ENCODE measurements at places on chromosomes 7 and 10.

DNA sequence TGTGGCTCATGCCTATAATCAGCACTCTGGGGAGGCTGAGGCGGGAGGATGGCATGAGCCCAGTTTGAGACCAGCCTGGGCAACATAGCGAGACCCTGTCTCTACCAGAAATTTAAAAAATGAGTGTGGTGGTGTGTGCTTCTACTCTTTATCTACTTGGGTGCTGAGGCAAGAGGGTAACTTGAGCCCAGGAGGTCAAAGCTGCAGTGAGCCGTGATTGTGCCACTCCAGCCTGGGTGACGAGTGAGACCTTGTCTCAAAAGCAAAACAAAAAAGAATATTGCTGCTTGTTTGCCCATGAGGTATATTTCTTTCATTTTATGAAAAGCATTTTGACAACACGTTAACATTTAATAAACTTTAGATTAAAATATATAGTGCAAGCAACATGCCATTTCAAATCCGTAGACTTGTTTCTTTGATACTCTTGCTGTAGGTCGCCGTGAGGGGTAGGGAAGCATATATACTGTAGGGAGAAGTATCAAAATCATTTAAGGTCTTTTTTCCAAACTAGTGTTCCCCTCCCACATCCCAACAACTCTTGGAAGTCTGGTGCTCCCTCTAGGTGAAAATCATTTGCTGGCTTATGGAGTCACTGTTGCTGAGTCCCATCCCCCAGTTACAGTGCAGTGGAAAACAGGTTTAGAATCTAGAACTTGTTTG is 4.3 kb upstream of the LSMEM1 start:
- no peak for DNase-seq

DNA sequence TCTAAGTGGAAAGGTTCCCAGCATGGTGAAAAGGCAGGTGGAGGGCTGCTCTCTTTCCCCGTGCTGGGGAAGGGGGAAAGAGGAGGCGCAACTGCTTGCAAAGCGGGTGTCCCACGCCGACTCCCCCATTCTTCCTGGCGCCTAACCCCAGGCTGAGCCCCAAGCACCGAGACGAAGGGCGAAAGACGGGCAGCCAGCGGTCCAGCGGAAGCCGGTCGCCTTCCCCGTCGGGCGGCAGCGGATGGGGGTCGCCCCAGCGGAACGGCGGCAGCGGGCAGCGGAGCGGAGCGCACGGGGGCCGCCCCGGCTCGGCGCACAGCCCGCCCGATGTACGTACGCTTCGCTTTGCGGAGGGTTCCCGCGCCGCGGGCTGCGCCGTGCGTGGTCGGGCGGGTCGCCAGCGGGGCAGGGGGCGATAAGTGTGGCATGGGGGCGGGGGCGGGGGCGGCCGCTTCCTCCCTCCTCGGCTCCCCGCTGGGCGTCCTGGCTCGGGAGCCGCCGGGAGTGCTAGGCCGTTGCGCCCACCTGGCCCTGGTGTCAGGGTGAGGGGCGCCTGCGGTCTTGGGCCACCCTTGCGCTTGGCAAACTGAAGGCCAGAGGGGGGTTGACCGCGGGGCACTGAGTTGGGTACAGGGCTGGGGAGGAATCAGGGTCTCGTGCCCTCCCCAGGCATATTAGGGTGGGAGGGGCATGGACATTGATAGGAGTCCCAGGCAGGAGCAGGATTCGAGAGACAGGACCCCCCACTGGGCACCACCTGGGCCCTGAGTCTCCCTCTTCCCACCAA is 35.2 kb upstream of the HSPB1 start:
- no peak for DNase-seq

DNA sequence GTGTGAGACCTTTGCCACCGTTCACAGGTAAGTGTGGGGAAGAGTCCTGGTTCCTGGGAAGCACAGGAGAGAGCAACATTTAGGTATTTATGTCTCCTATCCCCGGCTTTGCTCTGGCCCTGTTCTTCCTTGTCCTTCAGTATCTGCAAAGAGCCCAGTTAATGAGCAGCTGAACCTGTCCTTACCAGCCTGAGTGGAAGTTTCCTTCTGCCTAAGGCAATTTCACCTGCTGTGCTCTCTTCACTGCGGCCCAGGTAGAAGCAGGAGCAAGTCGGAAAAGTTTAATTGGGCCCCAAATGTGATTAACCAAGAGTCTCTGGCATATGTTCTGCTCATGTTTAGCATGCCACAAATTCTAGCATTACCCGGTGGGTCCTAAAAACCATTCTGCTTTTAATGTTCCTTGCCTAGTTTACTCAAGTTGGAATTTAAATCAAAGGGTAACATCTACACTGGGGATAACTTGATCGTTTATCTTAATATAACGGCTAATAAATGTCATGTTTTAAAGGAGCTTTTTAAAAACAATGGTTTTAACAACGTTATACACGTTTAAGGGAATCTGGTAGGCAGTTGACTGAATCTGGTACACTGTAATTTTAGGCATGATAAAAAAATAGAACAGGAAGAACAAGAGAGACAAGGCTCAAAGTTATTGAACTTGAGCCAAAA is 817.1 kb downstream of the TYW1 start:
- no peak for DNase-seq

GRCh38 chr7:149559711-149560110 is 62.1 kb upstream of the ZNF746 start:
- no peak for DNase-seq

DNA sequence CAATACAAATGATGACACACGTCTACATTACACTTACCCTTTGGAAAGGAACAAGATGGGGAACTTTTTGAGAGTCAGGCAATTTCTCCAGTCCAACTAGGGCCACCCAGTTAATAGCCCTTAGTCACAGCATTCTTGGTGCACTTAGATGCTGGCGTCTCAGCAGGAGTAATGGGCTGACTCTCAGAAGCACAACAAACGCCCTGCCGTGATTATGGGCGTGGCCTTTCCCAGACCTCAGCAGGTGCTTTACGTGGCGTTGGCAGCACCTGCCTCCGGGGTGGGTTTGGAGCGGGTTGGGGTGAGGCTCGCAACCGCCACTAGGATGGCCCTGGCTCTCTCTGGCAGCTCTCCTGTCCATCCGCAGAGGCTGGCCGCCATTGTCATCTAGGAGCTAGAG is 147.6 kb upstream of the SHH start:
- no peak for DNase-seq

- no peak for DNase-seq
These were observed 332.3 kb downstream of the DNAJB6 start for GRCh38 chr7:157668884-157669767.

DNA sequence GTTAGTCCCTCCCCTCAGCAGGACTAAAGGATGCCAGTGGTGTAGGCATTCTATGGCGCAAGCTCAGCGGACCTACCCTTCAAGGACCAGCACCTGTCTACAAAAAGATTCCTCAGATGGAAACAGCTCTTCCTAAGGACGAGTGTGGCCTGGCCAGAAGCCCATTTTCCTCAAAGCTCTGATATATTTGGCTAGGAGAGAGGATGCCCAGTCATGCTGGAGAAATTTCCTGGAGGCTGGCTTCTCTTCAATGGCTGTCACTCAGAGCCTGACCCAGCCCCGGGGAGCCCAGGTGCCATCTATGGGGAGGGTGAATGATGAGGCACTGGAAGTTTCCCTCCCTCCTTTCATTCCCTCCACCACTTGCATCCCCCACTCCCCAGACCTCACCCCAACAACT is 111.5 kb downstream of the PLXNA4 start:
- no peak for DNase-seq

DNA sequence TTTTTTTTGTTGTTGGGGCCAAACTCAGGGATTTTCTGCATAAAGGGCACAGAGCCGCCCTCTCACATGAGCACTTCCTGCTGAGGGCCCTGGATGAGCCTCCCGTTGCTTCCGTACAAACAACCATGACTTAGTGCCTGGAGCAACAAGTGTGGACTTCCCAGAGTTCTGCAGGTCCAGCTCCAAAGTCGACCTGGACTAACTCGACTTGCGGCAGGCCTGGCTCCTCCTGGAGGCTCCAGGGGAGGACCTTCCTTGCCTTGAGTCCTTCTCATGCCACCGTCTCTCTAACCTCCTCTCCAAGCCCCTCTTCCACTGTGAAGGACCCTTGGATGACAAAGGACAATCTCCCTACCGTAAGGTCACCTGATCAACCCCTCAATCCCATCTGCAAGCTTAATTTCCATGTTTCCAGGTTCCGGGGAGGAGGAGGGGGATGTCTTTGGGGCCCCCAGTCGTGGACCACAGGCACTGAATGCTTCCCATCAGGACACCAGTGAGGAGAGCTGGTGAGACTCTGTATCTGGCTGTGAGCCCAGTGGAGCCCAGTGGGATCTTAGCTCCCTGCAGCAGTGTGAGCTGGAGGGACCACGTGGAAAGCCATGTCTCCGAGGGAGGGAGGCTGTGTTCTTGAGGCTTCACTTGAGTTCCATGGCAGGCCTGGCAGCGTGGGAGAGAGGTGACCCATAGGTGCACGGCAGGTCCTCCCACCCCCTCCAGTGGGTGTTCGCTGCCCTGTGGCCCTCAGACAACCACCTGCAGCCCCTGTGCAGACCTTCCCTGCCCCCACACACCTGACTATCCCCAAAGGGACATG is 199.5 kb upstream of the PPP2R2D start:
- DNase-seq = no peak

DNA sequence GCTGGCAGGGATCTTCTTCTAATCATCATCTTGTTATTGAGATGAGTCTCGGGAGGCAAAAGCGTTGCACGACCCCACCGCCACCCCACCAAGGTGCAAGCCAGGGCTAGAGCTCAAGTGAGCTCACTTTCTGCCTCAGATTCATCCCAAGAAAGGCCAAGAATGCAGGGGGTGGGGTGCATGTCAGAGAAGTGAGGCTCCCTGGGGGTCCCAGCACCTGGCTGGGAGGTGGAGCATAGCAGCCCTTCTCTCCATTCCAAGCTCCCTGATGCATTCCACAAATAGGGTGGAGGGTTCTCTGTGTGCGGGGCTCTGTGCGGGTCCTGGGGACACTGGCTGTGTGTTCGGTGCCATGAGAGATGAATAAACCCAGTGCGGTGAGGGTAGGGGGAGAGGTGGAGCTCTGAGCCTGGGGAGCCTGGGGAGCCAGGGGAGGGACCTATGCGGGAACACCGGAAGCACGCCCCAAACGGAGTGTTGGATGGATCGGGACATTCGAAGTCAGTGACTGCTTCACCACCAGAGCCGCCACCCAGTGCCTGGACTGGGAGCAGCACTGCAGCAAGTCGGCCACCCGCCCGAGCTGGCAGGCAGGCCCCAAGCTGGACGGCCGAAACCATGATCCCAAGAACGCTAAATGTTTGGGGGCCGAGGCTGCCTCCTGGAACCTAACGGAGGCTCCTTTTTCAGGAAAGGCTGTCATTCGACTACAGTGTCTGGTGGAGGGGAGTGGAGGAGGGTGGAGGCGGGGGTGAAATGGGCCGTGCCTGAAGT is 17.9 kb upstream of the HMX3 start:
- DNase-seq = no peak

DNA sequence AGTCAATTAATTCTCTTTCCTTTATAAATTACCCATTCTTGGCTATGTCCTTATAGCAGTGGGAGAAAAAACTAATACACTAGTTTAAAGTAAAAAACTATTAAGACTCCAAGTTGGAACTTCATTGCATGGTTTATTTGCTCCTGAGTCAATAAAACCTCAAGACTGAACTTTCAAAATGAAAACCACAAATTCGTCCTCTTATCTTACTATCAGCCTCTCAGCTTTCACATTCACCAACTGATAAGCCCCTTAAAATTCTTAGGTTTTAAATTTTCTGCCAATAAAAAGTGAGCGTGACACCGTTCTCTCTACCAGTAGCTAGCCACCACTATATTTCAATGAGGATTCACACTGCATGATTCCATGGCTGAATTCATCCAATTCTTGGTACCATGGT is 346.4 kb upstream of the NPSR1 start:
- DNase-seq = no peak

DNA sequence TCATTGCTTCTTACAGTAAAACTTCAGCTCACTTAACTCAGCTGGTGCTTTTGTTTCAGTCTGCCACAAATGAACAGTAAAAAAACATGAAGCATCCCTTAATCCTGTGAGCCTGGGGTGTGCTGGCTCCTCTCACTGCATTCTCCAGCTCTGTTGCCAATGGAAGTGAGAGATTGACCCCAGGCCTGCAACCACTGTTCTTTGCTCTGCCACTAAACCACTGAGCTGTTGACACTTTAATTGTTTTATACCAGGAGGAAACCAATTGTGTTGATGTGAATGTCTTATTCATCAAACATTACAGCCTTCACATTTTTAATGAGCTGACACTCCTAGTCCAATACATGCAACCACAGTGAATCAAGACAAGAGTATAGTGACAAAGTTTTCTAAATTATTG is 69.4 kb upstream of the FZD1 start:
- no peak for DNase-seq

GRCh38 chr10:91172348-91172747 is 48.1 kb upstream of the PCGF5 start:
- no peak for DNase-seq

GRCh38 chr7:102152672-102153598 is 133.7 kb upstream of the SH2B2 start:
- no peak for DNase-seq

GRCh38 chr10:71447676-71448075 is 51.0 kb downstream of the CDH23 start:
- no peak for DNase-seq

DNA sequence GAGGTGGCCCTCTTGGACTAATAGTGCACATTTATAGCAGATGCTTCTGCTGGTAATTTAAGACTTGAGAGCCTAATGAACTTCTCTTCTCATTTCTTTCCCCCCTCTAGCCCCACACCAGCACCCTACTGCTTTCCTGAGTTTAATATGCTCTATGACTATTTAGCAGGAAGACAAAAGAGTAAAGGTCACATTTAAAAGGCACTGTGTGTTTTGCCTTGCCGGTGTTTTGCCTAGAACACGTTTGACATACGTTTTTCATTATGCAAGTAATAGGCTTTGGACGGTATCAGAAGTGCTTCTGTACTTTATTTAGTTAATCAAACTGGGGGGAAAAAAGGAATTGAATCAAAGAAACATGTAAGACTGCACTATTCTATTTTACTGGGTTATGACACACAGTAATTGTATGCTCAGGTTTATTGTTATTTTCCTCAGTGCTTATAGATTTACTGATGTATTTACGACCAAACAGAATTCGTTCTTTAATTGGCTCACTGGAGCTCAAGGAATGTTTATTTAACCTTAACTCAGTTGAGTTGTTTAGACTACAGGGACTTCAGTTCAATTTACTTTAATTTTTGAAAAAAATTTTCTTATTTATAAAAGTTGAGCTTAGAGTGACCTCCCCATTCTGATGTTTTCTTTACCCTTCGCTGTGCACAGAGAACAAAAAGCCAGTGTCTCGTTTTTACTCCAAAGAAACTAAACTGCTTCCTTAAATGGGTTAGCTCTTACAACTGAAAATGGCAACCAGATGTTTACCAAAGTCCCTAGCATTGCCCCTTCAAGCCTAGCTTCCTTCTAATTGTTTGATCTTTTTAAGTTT is 35.4 kb downstream of the CPED1 start:
- no peak for DNase-seq

GRCh38 chr10:100307684-100308083 is 21.2 kb upstream of the BLOC1S2 start:
- no peak for DNase-seq

- no peak for DNase-seq
These were observed 22.2 kb downstream of the PSPH start for GRCh38 chr7:56028942-56029630.

- no peak for DNase-seq
These were observed 653.1 kb upstream of the C7orf33 start for GRCh38 chr7:147937428-147937827.
